Forelimb muscle (tissue), 1 donor: ENCODE measurements at places on chromosomes 2 and 18. TPM values are rescaled to one million over a fixed set of nuclear protein-coding genes. Genes with fewer than 3 reads are reported as not detected.

Gene EDAR
- 0.08 TPM for polyA plus RNA-seq

Gene LINC00305
- polyA plus RNA-seq, result not detected

Gene HAAO
- polyA plus RNA-seq, result 19.7 TPM

Gene CTAGE1
- polyA plus RNA-seq, result not detected

Gene PTPRM
- 85.4 TPM for polyA plus RNA-seq
